T-helper 2 cell (primary cell): ENCODE measurements at places on chromosomes 7 and 10.

- no peak for DNase-seq
Measured at GRCh38 chr7:55272328-55272727, 92.8 kb upstream of the LANCL2 start.

GRCh38 chr7:86961686-86962085 is 97.8 kb downstream of the ELAPOR2 start:
- DNase-seq, result no peak

- no peak for DNase-seq
Measured at GRCh38 chr7:44281811-44282600, 43.4 kb downstream of the CAMK2B start.

GRCh38 chr7:73443548-73444255 is 10.1 kb downstream of the FZD9 start:
- no peak for DNase-seq

DNA sequence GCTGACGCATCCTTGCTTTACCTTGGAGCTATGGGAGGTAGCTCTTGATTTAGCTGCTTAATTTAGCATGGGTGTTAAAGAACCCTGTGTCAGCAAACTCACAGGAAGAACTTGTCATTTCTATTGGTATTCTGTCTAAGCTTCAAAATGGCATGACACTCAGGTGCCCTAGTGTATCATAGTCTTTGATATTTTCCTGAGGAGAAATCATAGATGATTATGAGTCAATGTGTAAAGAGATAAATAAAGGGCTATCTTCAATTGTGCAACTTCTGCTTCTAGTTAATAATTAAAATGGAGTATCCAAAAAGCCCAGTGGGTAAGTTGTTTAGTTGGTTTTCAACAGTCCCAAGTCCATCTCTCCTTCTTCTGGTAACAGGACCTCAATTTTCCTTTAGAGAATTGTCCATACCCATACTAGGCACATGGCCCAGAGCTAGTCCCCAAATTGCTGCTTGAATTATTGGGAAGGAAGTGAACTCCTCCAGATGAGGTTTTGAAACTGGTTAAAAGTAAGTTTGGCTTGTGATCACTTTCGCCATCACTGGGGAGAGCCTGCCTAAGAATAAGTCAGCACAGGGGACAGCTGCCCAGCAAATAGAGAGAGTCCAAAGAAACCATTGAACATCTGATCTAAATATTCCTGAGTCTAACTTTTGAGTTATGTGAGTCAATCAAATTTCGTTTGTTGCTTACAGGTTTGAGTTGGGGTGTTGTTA is 169.0 kb upstream of the PHYHIPL start:
- no peak for DNase-seq

DNA sequence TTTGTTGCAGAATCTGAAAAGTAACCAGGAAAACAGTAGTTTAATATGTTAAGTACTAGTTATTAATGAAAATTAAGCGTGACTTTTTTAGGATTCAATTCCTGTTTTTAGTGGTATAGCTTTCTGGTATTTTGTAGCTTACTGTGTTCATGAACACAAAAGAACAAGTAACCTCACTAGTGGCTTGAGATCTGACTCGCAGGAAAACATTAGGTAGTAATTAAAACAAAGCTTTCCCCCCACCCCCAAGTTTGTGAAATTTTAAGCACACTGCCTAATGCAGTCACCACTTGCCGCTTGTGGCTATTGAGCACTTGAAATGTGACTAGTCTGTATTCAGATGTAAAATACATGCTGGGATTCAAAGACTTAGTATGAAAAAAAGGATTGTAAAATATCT is 102.5 kb upstream of the RPA3 start:
- no peak for DNase-seq

DNA sequence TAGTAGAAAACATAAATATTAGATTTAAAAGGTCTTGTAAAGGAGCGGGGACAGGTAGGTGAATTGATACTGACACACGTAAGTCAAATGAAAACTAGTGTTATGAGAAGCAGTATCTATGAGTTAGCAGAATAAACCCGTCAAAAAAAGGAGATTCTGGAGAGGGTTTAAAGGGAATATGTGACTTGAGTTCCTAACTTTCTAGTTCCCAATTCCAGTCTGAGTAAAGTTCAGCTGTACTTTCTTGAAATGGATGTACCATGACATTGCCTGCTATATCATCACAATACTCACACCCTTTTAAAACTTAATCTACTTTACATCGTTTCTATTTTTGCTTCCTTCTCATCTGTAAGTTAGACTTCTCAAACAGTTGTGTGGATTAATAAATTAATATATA is 122.2 kb downstream of the NRBF2 start:
- no peak for DNase-seq

DNA sequence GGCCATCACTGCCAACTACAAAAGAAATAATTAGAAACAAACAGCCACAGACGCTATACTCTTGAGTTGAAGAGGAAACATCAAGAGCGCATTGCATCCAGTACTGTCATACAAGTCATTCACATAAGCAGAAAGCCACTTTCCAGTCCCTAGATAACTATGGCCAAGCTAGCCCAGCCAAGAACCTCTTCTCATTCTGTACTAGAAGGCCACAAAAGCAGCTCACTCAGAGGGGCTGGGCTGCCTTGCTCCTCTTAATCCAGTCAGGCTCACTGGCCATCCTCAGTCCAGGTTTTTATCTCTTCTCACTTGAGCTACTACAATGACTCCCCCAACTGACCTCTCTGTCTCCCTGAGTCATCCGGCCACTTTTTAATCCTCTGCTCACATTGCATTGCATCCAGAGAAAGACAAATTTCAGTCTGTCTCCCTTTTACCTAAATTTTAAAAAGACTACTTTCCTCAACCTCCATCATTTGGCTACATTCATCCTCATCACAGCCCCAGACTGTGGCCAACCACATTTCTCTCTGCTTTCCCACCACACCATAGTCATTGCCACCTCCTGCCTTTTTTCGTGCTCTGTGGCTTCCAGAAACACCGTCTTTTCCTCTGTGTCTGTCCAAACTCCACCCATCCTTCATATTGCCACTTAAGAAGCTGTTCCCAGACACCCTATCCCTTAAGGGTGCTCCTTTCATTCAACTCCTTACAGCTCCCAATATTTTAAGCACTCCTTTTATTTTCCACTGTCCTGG is 25.0 kb downstream of the PPP1R3C start:
- DNase-seq, result no peak

- DNase-seq, result no peak
Measured at GRCh38 chr7:128831178-128831993, 1.2 kb downstream of the FLNC start.

GRCh38 chr7:150900675-150901074 is 48.4 kb downstream of the AOC1 start:
- no peak for DNase-seq

DNA sequence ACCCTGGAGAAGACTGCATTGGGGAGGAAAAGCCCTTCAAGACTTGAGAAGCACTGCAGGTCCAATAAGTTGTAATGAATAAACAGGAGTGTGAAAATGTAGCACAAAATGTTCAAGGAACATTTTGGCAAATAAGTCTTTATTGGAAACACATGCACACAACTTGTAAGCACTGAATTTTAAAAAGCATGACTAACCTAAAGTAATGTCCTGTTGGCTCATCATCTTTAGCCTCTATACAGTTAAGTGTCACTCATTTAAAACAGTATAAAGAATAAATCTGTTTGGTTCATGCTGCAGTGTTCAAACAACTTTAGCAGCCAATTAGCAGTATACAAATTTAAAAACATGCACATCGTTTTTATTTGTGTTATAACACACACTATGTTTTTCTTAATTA is 108.6 kb downstream of the CDK6 start:
- DNase-seq, result no peak

DNA sequence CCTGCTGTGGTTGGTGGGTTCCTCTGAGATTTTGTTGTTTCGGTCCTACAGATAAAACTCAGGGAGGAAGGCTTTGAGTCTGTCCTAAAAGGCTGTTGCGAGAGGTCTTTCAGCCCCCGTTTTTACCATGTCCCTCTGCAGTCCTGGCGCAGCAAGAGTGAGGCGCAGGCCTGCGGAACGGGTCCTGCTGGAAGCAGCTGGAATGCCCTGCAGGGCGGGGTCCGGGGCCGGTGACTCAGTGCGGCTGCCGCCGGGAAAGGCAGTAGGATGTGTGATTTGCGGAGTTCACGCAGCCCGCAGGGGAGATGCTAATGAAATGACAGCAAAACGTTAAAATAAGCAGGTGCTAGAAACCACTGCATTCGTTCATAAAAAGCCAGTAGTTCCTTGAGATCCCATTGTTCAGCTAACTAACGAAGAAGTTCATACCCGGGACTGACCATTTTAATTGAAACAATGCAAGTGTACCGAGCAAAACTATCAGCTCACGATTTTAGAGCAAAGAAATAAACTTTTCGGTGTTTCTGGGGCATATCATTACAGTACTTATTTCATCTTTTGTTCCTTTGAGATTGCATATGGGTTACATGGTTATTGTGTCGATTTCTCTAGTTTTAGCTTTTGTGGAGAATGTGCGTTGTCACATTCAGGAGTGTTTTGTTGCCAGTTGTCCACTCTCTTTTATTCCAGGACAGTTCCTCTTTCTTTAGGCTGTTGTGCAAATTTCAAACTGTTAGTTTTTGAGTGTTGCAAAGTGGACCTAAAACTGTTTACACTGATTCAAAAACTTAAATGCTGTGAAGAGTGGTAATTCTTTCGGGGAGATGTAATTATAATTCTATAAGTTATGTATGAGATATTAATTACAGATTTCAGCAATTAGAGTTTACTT is 783 bp downstream of the ANLN start:
- DNase-seq, result peak; percentile 34

GRCh38 chr7:2096692-2097387 is 135.9 kb downstream of the MAD1L1 start:
- DNase-seq, result no peak

- no peak for DNase-seq
Measured at GRCh38 chr10:71236286-71236685, 23.9 kb downstream of the UNC5B start.

DNA sequence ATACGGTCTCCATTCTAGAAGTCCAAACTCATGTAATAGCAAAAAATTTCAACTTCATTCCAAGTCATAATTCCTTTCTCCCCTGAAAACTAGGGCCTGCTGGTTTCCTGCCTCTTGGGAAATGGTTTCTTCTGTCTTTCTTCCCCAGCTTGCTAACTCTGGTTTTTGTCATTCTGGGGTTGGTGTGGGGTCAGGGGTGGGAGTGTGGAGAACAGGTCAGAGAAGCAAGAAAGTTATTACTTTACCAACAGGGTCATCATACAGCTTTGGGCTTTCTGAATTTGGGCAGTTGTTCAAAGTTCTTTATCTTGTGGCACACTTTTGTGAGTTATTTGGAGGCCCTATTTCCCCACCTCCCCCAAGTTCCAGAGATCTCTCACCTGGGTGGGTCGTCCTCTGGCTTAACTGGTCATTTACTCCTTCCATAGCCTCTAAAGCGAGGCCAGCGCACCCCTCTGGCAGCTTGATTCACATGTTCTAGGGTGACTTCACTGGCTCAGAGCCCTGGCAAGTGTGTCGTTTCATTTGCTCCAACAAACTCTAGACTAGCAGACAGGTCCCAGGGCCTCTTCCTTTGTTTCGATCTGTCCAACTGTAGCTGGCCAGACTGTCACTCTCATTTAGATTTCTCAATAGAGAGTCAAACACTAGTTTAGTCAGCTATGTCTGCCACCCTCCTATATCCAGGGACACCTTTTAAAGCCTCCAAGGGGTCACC is 161.2 kb downstream of the JCAD start:
- no peak for DNase-seq

- DNase-seq, result no peak
Measured at GRCh38 chr7:116542618-116543017, 17.8 kb downstream of the CAV1 start.

- no peak for DNase-seq
Measured at GRCh38 chr7:108598914-108599580, 29.4 kb downstream of the DNAJB9 start.

GRCh38 chr7:16648551-16648950 is 2.6 kb downstream of the BZW2 start:
- no peak for DNase-seq

DNA sequence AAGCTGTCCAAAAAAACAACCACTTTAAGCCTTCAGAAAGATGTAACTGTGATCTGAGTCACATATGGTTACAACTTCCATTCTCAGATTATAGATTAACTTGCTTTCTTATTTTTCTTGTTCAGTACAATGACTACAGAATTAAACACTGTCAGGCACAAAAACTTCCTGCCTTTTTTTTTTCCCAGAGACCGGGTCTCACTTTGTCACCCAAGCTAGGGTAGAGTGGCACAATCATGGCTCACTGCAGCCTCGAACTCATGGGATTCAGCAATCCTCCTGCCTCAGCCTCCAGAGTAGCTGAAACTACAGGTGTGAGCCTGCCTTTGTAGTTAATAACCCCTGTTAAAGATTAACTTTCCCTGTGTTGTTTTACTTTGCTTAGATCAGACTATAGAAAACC is 163.2 kb downstream of the AVL9 start:
- DNase-seq, result no peak

DNA sequence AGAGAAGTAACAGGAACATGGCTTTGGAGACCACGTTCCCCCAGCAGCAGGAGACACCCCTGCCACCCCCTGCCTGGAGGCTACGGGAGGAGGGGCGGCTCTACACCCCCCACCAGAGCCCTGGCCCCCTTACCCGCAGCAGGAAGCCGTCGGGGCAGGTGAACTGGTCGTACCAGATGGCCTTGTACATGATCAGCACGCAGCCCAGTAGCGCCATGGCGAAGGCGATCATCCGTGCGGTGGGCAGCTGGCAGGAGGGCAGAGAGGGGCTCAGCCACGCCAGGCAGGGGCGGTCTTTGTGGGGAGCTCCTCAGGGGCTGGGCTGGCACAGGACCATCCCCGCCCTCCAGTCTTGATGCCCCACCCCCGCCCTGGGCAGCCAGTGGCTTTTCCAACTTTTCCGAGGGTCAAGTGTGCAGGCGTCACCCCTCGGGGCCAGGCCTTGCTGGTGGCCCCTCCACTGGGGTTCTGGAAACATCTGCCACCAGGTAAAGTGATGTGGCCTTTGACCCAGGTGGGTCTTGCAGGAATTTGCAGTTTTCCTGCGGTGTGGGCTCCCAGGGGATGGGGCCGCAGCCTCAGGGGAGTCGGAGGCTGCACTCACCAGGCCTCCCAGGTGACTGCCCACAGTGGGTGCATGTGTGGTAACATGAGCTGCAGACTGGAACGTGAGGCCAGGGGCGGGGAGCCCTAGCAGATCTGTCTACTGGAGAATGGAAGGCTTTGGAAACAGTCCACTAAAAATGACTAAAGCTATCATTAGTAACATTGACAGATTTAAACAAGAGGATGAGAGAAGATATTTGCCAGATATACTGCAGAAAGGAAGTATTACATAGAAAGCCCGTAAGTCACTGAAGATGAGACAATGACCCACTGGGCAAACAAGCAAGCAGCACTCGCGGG is 9.7 kb downstream of the CALY start:
- no peak for DNase-seq

GRCh38 chr7:24741679-24742505 is 15.4 kb downstream of the GSDME start:
- DNase-seq, result no peak

DNA sequence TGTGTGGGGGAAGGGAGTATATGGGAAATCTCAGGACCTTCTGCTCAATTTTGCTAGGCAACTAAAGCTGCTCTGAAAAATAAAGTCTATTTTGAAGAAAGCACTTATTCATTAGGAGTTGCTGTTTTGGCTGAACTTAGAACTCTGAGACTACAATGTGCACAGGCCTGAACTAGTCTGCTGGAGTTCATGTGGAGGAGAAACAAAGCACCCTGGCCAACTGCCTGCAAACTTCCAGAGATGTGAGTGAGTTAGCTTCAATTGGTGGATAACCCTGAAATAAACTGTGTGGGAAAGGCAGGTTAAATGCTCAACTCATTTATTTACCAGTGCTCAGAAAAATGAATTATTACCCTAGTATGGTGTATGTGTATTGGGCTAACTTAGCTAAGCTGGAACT is 17.3 kb upstream of the FAM241B start:
- DNase-seq, result no peak
